ENCODE measurements at places on chromosomes 7 and 10.

DNA sequence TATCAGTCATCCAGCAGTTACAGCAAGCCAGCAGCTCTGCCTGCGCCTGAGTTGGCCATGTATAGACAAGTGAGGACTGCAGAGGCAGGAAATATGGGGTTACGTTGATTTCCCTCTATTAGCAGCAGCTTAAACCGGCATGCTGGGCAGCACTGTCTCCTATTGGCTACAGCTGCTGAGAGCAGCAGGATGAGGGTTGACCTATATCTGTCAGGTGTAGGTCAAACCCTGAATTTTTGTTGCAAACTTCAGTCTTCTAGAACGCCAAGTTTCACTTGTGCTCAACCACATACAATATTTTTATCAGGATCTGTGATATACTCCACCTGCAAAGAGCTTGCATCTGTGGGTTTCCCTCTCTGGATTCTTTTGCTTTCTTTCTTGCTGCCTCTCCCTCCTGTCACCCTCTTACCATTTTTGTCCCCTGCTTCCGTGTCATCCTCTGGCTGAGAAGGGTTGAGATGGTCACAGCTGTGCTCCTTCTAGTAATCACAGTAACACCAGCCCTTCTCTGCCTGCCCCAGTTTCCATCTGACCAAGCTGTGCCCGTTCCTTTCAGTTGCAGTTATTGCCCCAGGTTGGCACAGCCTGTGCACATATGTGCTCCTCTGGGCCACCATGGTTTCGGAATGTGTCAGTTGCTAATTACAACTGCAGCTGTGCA, 23.8 kb upstream of the GLCCI1 start:
- DNase-seq, result no peak

- DNase-seq, result no peak
These were observed 41.0 kb upstream of the RAPGEF5 start for GRCh38 chr7:22397981-22398380.

- DNase-seq, result no peak
These were observed 49.4 kb upstream of the IGFBP3 start for GRCh38 chr7:45970454-45970853.

GRCh38 chr10:2908851-2909630, 158.3 kb upstream of the PFKP start:
- DNase-seq, result peak; percentile 45

- DNase-seq, result no peak
These were observed 280 bp downstream of the DNAAF5 start for GRCh38 chr7:726854-727103.

- DNase-seq, result no peak
These were observed 50.5 kb downstream of the PNLIPRP3 start for GRCh38 chr10:116477986-116478664.

GRCh38 chr10:133420028-133420427, 4.4 kb downstream of the SPRN start:
- no peak for DNase-seq

GRCh38 chr7:84230491-84230890, 35.9 kb upstream of the SEMA3A start:
- DNase-seq, result no peak

Data from hematopoietic multipotent progenitor cell treated with erythropoietin and hydrocortisone succinate and interleukin-3 and kit ligand, for 8 days (in vitro differentiated cells).